ENCODE measurements at places on chromosomes 7 and 10.
A peak's percentile ranks its signal among the peaks of the same experiment; 100 is the strongest.

DNA sequence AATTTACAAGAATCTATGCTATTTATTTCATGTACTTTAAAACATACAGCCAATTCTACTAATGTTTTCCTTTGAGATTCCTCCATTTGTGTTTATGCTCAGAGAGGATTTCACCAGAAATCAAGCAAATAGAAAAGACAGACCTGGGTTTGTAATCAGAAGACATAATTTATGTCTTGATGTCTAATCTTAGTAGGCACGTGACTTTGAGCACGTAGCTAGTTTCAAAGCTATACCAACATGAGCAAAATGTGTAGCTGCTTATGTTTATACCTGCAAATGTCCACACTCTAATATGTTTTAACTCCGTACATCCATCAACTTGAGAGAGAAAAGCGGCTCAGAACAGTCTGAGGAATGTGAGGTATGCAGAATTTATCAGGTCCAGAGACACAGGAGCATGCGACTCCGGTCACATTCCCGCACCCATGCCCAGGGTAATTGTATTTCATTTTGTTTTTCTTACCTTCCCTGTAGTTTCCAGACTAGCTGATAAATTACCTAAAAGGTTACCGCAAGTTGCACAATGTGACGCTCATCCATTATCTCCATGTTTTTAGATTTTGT, 40.0 kb downstream of the SVOPL start:
- no peak for DNase-seq

GRCh38 chr7:3464900-3465622, 164.0 kb downstream of the SDK1 start:
- DNase-seq: no peak

GRCh38 chr10:49594594-49594993, 15.5 kb upstream of the SLC18A3 start:
- DNase-seq: peak; percentile 74

DNA sequence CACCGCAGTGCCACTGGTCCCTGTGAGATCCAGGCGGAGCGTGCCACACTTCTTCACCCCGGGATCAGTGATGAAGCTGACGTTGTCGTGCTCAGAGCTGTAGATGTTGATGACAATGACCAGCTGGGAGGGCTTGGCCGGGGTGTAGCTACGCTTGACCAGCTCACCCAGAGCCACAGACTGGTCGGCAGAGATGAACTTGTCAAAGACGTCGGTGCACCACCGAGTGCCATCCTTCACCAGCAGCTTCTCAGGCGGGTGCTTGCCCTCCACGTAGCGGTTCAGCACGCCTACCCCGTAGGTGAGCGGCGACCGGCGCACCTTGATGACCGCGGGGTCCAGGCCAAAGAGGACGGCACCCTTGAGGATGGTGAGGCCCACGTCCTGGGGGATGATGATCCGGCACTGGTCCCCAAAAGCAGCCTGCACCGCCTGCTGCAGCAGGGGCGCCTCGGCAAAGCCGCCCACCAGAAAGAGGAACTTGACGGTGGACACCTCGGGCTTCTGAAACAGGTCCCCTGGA, 54.2 kb downstream of the PNLIPRP2 start:
- DNase-seq: no peak

DNA sequence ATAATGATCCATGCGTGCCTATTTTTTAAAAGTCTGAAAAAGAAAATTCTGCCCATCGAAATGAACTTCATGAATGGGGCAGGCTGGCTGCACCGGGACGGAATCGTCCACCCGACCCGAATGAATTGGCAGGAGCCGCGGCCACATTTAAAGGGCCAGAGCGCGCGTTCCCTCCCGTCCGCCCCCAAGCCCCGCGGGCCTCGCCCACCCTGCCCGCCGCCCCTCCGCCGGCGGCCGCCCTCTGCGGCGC, 319 bp upstream of the GATA3 start:
- peak; percentile 34 for DNase-seq

DNA sequence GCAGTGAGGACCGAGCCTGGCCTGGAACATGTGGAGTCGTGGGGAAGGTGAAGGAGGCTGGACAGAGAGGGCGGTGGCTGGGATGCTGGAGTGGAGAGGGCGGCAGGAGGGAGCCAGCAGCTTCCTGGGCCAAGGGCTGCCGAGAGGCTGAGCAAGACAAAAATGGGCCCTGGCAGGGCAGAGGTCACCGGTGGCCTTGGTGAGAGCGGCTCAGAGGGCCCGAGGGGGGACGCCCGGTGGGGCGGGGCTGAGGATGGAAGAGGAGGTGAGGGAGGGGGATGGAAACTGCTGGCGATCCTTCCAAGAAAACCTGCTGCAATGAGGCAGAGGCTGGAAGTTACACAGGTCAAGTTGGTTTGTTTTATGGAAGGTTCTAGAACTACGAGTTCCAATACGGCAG, 69.5 kb downstream of the ELFN1 start:
- no peak for DNase-seq

- DNase-seq: peak; percentile 86
Measured at GRCh38 chr10:74589226-74589673, 237.2 kb upstream of the KAT6B start.

DNA sequence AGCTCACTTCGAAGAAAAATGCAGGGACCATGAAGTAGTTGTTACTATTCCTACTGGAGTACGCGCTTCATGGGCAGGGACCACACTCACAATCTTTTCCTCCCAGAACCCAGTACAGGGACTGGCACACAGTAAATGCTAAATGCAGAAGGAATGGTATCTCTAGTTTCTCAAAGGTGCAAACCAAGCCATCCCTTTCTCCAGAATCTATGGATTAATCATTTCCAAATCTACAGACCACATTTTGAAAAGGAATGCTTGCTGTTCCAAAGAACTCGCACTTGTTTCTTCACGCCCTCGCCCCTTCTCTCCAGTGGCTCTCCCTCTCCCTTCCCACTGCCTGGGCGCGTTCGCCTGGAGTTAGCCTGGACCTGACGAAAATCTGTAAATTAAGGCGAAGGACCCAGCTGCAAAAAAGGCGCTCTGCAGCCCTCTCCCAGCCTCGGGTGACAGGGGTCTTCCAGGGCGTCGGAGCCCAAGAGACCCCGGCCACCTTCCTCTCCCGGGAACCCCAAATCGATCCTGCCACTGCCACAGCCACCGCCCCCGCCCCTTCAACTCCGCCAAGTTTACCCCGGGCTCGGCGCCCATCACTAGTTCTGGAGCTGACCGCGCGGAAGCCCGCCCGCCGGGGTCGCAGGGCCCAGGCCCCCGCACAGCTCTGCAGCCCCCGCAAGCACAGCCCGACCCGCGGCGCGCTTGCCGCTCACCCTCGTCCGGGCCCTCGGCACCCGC, 527 bp downstream of the PDIA4 start:
- DNase-seq: peak; percentile 16

All from EL (cell line).